Motor neuron (in vitro differentiated cells): ENCODE measurements at places on chromosomes 2 and 18. TPM values are rescaled to one million over a fixed set of nuclear protein-coding genes. Genes with fewer than 3 reads are reported as not detected.

ONECUT2 gene
- total RNA-seq: 0.38 and 0.49 TPM in 2 replicates

UGT1A4 gene
- total RNA-seq: 0.13 TPM in 1 of 2 replicates, not detected in the other

UGT1A8 gene
- not detected in 2 replicates for total RNA-seq

CRIM1 gene
- total RNA-seq: 59.3 and 61.1 TPM in 2 replicates

NLRC4 gene
- total RNA-seq: 1.1 TPM in 2 replicates

NHEJ1 gene
- total RNA-seq: 9.9 and 10.0 TPM in 2 replicates
